ENCODE measurements at places on chromosomes 6 and 20.

DNA sequence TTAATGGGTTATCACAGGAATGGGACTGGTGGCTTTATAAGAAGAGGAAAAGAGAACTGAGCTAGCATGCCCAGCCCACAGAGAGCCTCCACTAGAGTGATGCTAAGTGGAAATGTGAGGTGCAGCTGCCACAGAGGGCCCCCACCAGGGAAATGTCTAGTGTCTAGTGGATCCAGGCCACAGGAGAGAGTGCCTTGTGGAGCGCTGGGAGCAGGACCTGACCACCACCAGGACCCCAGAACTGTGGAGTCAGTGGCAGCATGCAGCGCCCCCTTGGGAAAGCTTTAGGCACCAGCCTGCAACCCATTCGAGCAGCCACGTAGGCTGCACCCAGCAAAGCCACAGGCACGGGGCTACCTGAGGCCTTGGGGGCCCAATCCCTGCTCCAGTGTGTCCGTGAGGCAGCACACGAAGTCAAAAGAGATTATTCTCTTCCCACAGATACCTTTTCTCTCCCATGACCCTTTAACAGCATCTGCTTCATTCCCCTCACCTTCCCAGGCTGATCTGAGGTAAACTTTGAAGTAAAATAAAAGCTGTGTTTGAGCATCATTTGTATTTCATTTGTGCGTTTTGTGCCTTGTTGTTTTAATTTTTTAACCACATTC is 4.4 kb downstream of the HLA-E start:
- no peak for DNase-seq

GRCh38 chr20:48259456-48259855 is 474.2 kb upstream of the SULF2 start:
- no peak for DNase-seq

- DNase-seq = no peak
Observed at GRCh38 chr20:33125983-33126382, 42.0 kb upstream of the BPIFA2 start.

- DNase-seq = no peak
Observed at GRCh38 chr6:90127595-90127994, 169.0 kb downstream of the BACH2 start.

- DNase-seq = no peak
Observed at GRCh38 chr6:12958052-12958706, 241.6 kb downstream of the PHACTR1 start.

DNA sequence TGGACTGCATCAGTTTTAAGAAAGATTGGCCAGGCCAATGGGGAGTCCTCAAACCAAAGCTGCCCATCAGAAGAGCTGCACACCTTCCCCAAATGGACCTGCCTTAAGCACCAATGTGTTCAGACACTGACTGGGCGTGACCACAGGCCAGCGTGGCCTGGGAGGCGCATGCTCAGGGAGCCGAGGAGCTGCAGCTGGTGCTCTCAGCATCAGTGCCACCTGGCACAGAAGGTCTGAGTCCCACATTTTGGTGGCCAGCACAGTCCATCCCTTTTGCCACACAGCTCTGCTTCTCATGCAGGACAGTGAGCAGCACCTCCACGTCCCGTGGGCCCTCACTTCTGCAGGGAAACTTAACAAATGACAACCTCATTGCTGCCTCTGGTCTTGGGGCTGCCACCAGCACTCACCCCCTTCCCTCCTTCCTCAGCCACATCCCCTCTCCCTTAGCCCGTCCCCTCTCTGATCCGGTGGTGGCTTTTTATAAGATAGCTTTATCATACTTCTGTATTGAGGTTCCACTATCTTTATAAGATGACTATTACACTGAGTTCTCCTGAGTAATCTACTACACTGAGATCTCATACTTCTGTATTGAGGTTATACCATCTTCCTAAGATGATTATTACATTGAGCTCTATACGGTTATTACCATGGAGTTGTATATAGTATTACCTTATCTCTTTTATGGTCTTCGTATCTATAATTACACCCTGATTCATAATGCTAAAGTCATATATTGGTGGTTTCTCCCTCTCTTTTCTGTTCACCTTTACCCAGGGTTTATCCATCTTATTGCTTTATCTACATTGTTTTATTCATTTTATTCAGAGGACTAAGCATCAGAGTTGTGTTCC is 109.1 kb downstream of the TOX2 start:
- no peak for DNase-seq

- no peak for DNase-seq
Observed at GRCh38 chr20:36778831-36779655, 5.5 kb upstream of the DSN1 start.

DNA sequence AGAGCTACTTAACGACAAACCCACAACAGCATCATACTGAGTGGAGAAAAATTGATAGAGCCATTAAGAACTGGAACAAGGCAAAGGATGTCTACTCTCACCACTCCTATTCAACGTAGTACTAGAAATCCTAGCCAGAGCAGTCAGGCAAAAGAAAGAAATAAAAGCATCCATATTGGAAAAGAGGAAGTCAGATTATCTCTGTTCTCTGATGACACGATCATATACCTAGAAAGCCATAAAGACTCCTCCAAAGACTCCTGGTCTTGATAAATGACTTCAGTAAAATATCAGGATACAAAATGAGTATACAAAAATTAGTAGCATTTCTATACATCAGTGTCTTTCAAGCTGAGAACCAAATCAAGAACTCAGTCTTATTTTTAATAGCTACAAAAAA is 17.0 kb upstream of the FHL5 start:
- no peak for DNase-seq

DNA sequence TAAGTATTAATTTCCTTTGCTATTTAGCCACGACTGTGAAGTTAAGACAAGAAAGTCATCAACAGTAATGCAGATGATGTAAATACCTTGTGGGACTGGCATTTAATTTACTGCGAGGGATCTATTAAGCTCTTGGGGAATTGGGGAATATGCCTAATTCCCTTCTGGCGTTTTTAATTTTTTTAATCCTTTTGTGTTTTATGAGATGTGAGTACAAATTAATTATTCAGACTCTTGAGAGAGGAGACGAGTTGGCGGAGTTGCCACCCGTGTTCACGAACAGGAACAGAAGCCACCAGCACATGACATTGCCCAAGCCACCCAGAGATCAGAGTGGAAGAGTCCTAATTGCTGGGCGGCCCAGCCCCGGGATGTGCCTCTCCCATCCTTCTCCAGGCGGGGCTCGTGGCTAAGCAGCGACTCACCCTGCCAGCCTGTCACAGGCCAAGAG is 533 bp upstream of the CRYBG1 start:
- no peak for DNase-seq

GRCh38 chr6:5481033-5481432 is 219.7 kb downstream of the FARS2 start:
- no peak for DNase-seq

DNA sequence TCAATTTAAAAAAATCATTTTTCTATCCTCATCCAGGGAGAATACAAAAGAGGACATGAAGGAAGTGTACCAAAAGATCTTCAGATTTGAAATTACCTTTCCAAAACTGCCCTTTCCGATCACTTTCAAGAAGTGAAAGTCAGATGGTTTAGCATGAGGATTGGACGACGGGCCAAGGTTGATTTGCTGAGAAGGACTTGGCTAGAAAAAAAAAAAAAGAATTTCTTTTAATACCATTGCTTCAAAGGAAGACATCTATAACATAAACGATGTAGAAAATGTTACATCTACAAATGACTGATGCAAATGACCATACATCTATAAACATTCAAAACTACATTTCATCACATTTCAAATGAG is 120.9 kb upstream of the SLC2A12 start:
- no peak for DNase-seq

DNA sequence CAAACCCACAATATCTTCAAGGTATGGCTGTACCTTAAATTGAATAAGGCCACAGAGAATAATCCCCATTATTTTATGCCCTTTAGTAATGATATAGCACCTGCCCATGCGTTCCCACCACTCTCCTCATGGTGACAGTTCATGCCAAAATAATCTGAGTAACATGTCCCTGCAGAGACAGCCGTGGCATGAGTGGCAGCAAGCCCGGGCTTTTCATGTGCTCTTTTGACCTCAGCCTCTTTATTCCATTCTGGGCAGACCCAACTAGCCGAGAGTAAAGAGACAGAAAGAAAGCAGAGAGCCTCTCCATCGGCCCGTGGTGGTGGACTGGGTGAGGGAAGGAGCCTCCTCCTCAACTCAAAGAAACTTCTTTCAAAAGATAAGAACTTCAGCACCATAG is 19.9 kb upstream of the POPDC3 start:
- no peak for DNase-seq

DNA sequence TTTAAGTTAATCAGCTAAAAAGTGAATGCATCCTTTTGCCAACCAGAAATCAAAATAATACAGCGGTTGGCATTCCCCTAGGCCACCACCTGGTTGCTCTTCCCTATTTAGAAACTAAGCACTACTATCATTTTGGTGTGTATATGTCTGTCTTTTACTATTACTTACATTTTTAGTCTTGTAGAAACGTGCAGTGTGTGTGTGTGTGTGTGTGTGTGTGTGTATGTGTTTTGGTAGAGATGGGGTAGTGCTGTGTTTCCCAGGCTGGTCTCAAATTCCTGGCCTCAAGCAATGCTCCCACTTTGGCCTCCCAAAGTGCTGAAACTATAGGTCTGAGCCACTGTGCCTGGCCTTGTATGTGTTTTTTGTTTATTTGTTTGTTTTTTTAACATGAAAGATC is 27.4 kb downstream of the MYO6 start:
- DNase-seq = no peak

- no peak for DNase-seq
Observed at GRCh38 chr6:75524322-75524972, 30.8 kb upstream of the FILIP1 start.

GRCh38 chr20:48155268-48155667 is 370.0 kb upstream of the SULF2 start:
- DNase-seq = no peak

DNA sequence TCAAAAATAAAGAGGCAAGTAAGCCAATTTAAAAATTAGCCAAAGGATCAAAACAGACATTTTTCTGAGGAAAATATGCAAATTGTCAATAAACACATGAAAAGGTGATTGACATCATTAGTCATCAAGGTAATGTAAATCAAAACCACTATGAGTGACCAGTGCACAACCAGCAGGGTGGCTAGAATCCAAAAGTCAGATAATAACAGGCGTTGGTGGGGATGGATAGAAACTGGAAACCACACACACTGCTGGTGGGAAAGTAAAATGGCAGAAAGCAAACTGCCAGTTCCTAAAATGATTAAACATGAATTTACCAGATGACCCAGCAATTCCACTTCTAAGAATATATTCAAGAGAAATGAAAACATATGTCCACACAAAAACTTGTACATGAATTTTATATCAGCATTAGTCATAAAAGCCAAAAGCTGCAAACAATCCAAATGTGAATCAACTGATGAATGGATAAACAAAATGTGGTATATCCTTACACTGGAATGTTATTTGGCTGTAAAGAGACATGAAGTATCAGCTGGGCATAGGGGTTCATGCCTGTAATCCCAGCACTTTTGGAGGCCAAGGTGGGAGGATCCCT is 74.8 kb upstream of the MBOAT1 start:
- no peak for DNase-seq

DNA sequence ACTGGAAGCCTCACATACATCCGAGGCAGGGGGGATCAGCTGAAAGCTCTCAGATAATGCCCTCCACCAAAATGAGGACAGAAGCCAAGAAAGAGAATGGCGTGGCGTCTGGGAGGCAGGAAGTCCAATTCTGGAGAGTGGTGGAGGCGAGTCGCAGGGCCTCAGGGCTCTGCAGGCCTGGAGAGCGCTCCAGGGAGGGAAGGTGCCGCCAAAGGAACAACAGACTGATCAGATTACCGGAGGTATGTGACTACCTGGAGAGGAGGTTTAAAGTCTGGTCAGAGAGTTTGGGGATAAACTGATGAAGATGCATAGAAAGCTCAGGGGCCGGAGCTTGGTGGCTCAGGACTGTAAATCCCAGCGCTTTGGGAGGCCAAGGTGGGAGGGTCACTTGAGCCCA is 11.2 kb upstream of the IP6K3 start:
- DNase-seq = no peak

GRCh38 chr20:60662307-60662706 is 589.8 kb upstream of the CDH4 start:
- no peak for DNase-seq

GRCh38 chr6:830667-831327 is 137.9 kb upstream of the EXOC2 start:
- no peak for DNase-seq

DNA sequence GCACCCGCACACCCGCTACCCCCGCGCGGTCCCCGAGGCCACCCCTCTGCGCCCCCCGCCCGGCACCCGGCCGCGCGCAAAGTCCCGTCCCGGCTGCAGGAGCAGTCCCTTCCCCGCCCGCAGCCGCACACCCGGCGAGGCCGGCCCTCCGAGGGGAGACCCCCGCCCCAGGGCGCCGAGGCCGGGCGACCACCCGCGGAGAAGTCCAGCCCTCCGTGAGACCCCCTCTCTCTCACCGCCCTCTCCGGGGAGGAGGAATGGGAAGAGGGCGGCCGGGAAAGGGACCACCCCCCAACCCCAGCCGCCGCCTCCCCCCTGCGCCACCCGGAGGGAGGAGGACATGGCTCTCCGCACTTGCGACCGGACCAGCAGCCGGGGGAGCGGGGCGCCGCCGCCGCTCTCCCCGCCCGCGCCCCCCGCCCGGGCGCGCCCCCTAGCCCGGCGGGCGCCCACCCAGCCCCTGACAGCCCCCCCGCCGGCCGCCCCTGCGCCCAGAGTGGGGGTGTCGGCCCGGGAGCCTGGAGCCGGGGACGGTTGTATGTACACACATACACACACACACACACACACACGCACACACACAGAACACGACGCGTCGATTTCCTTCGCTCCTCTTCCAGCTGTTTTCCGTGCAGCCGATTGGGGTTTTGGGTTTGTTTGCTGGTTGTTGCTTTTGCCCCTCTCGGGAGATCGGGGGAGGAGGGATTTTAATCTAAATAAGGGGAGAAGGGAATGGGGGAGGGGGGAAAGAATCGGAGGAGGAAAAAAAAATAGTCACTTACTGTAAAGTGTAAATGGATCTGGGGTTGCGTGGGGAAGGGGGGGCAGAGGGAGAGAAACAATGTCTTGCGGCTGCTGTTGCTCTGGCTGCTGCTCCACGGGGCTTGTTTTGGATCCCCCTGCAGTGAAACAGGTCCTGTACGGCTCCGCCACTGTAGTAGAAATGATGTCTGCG is at the start of gene ATXN1:
ATXN1 (minus strand) TSS at position 945 of the 955 bp plus-strand sequence.
- peak; percentile 43 for DNase-seq

- no peak for DNase-seq
Observed at GRCh38 chr6:89007209-89008000, 44.0 kb upstream of the RNGTT start.

DNA sequence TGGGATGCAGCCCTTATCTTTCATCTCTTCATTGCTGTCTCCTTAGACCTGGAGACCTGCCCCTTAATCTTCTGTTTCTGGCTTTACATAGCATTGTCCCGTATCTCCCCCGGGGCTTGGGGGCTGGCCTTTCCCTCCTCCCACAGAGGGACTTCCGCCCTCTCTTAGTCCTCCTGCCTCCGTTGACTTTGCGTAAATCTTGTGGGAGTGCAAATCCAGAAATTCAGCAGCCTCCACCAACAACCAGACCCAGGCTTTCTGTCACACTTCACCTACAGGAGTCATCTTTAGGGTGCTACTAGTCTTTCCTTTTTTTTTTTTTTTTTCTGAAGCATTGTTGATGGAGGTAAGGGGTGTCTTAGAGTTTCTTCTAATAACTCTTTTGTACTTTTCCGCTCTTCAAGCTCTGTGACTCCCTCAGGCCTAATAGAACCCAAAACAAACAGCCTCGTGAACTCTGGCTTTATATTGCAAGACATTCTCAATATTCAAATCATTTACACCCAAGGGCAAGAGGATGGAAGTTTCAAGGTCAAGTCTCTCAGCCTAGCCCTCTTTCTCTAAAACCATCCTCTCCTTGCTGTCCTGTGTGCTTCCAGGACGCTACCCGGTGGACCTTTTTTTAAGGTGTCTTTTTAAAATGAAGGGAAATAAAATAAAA is 66.2 kb downstream of the RREB1 start:
- DNase-seq = no peak
